Left forelimb (tissue), 1 donor: ENCODE measurements at places on chromosomes 3 and 15.

- DNase-seq: no peak
Measured at GRCh38 chr15:67652586-67652985, 110.1 kb downstream of the MAP2K5 start.

DNA sequence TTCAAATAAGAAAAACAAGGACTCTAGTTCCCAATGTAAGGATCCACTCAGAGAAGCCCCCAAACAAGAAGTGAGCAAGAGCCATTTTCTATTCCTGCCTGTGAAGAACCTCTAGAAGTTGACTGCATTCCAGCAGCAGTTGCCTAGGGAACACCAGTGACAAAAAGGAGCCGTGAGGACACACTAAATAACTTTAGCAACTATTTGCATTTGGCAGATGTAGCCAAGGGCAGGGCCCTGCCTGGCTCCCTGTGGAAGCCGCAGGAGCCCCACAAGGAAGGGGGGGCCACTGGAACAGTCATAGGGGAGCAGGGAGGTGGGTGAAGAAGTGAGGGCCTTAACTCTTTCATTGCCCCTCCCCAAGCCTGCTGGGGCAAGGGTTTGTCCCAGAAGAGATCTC lies 470.2 kb upstream of the PROK2 start:
- no peak for DNase-seq

DNA sequence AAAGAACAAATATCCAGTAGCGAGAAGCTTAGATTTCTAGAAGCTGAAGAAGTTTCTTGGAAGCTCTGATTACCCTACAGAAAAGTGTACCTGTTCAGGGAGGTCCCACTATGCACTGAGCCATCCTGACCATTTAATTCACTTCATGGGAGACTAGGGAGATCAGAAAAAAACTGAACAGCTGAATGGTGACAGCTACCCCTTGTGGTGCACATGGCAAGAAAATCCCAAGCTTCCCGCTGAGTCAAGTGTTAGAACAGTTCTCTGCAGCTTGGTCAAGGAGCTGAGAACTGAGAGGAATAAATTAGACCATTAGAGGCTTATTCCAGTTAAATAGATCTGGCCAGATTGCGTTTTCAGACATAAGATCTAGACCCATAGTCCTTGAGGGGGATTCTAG lies 197.2 kb upstream of the VEPH1 start:
- no peak for DNase-seq

DNA sequence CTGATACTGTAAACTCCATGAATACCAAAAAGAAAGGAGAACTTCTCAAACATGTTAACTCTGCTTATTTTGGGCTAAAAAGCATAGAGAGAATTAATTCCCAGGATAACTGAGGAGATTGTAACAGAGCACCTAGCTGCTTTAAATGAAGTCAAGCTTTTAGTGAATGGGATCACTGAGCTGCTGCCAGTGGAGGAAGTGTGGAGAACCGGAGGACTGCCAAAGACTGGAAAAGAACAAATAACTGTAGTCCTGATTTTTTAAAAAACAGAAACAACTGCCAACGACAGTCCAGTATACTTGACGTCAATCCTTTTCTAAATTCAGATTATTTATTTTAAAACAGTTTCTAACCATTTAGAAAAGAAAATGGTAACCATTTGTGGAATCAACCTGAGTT lies 3.3 kb downstream of the C3orf70 start:
- DNase-seq: no peak

GRCh38 chr3:10247679-10248183 lies 528 bp upstream of the TATDN2 start:
- DNase-seq: no peak

- no peak for DNase-seq
Measured at GRCh38 chr3:54706738-54707137, 221.1 kb downstream of the LRTM1 start.

GRCh38 chr15:73240866-73241499 lies 127.8 kb downstream of the HCN4 start:
- DNase-seq: no peak

- no peak for DNase-seq
Measured at GRCh38 chr3:5035692-5036391, 56.6 kb downstream of the BHLHE40 start.

DNA sequence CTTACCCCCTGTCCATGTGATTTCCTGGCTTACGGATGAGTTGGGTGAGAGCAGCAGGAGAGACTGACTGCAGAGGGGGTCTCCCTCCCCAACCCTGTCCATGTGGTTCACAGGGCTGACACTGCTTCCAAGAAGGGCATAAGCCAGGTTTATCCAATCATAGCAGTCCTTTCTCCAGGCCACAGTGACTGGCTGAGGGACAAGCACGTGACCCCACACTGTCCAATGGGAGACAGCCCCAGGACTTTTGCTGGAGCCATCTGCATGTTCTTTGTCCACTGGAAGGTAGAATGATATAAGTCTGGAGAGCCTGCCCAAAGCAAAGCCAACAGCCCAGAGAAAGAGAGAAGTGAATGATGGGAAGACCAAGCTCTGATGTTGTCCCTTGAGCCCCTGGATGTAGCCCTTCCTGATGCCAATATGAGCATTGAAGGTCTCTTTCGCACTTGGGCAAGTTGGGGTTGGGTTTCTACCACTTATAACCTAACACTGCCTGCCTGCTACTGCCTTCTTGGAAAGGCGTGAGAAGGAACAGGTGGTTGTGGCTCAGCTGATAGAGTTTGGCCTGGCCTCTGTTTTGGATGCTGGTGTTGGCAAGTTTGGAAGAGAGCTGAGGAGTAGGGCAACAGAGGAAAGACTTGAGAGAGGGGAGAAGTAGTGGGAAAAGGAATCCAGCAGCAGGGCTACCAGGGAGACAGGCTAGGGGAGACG lies 41.3 kb upstream of the GRIP2 start:
- DNase-seq: no peak

DNA sequence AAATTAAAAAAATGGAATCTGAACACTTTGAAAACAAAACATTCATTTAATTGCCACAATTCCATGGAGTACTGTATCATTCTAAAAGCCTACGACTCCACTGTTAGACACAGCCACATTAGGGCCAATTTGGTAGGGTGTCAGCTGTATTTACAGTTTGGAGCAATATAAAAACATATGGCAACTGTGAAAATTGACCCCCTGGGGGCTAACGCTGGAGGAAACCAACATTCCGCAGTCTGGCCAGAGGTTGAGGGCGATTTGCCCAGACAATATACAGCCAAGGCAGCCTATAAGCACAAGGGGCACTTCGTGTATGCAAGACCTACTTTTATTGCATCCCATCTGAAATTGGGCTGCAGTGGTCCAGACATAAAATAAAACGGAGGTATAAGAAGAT lies 476.5 kb upstream of the WNT5A start:
- no peak for DNase-seq
